ENCODE measurements at places on chromosomes 5 and 9.

DNA sequence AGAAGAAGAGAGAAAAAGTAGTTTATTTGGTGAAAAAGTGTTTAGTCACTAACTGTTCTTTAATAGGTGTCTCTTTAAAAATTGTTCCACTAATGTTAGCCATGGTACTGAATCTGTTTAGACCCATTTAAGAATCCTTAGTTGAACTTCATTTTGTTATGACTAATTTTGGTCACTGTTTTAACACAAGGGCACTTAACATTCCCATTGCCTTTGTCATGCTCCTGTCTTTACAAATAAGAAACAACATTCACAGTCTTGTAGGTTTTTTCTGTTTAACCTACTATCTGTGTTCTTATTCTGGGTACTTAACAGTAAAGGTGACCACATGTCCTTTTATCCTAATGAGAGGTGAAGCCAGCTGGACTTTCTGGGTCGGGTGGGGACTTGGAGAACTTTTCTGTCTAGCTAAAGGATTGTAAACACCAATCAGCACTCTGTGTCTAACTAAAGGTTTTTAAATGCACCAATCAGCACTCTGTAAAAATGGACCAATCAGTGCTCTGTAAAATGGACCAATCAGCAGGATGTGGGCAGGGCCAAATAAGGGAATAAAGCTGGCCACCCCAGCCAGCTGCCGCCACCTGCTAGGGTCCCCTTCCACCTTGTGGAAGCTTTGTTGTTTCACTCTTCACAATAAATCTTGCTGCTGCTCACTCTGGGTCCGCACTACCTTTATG, 116.7 kb downstream of the WDR70 start:
- DNase-seq = no peak

GRCh38 chr5:125972706-125973105, 450.5 kb upstream of the GRAMD2B start:
- DNase-seq = no peak

DNA sequence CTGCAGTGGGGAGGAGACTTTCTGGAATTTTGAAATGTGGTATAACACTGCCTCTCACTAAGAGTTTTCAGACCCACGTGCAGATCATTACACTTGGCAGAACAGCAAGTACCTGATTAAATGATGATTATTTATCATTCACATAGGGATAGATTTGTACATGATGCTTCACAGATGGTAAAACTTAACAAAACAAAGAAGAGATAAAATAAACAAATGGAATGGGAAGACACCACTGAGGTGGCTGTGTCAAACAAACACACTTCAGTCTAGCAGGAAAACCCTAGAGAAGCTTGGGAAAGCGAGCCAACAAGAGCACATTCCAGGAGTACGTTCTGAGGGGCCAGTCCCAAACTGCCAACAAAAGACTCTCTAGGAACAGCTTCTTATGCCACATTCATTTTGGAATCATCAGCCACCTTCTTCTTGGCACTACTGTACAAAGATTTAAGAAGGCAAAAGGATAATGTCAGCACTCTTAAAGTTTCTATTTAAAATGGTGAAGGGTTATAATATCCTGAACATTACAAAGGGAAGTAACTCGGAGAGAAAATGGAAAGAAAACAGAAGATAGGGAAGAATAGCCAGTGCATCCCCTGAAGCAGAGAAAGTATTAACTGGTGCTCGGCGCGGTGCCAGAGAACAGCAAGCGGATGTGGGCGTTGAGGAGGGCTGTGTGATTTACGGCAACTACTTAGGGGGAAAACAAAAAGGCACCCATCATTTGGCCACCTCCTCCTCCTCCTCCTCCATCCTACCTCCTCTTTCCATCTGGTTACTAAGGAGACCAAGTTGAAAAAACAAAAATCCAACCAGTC, 1.6 kb downstream of the MED27 start:
- peak; percentile 8 for DNase-seq

DNA sequence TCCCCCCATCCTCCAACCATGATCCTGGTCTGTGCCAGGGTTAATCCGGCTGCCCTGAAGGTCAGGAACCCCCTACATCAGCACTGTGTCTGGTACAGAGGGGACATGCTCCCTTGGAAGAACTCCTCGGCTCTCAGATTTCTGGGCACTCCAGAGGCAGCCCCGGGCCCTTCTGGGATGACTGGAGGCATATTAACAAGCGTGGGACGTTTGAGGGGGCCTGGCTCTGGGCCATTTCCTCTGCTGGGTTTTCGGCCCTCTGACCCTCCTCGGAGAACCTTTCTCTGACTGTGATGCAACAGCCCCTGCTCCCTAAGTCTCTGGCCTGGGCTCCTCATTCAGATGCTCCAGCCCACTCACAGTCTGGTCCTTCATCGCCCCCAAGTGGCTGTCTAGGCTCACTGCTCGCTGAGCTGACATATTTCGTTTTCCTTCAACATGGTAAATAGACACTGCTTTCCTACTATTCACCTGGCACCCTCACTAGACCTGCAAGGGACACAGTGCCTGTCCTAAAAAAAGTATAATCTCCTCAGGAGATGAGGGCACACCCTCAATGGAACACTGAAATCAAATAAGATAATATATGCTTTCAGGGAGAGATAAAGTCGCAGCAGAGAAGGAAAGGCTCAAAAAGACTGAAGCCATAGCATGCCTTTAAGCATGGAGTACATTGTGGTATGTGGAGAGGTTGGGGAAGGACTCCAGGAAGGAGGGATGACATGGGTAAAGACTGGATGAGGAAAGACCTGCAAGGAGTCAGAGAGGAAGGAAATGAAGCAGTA, 404.7 kb upstream of the TRPC7 start:
- peak; percentile 13 for DNase-seq

GRCh38 chr5:119458911-119459632, 6.8 kb downstream of the HSD17B4 start:
- DNase-seq = no peak

DNA sequence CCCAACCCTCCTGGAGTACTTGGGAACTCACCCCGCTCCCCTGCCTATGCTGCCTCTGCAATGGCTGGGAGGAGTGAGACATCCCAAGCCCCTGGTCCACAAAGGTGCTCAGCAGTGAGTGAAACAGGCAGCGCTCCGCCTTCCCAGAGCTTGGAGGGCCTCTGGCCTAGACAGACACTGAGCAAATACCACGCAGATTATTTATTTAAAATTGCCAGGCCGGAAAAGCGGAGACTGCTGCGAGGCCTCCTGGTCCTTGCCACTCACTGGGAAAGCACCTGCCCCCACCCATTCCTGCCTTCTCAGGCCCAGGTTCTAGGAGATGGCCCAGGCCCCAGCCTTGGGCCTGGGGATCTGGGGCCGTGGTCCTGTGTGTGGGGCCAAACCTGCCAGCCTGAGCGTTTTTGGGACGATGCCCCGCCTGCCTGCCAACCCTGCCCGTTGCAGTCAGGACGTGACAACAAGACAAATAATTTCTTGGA, 17.4 kb downstream of the FGF18 start:
- DNase-seq = no peak

DNA sequence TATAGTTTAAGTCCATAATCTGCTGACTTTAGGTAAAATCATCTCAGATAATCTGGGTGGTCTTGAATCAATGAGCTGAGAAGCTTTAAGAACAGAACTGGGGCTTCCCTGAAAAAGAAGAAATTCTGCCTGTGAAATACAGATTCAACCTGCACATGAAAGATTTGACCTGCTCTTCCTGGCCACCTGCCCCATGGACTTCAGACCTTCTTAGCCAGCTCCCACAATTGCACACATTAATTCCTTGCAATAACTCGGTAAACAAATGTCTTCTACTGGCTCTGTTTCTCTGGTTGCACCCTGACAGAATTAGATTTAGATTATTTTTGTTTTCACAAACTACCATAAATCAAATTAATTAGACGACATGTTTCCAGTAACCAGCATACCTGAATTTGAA, 2117.9 kb upstream of the C9orf72 start:
- no peak for DNase-seq

DNA sequence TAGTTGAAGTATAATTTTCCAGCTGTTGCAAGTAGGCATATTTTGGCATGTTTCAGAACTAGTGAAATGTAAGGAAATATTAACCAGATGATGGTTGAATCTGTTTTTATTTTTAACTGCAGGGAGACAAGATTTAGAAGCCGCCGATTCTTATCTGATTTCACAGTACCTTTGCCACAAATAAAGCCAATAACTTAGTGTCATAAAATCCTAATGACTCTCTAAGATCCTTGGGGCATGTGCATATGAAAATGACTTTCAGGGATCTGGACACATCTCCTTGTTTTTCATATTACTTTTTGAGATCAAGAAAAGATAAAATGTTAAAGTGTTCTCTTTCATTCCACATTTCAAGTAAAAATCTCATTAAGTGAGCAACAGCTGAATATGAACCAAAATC, 125.8 kb upstream of the CNTLN start:
- no peak for DNase-seq

GRCh38 chr9:81827616-81828296, 100.5 kb upstream of the SPATA31D4 start:
- DNase-seq = no peak

- DNase-seq = no peak
Observed at GRCh38 chr5:126961702-126962101, 68.7 kb downstream of the MARCHF3 start.

- no peak for DNase-seq
Observed at GRCh38 chr9:135851748-135852147, 55.6 kb downstream of the CAMSAP1 start.

GRCh38 chr9:97387504-97387886, 24.4 kb upstream of the TDRD7 start:
- no peak for DNase-seq

- DNase-seq = no peak
Observed at GRCh38 chr5:157594675-157595459, 19.3 kb upstream of the ADAM19 start.

GRCh38 chr5:62083661-62084060, 222.3 kb upstream of the KIF2A start:
- no peak for DNase-seq

DNA sequence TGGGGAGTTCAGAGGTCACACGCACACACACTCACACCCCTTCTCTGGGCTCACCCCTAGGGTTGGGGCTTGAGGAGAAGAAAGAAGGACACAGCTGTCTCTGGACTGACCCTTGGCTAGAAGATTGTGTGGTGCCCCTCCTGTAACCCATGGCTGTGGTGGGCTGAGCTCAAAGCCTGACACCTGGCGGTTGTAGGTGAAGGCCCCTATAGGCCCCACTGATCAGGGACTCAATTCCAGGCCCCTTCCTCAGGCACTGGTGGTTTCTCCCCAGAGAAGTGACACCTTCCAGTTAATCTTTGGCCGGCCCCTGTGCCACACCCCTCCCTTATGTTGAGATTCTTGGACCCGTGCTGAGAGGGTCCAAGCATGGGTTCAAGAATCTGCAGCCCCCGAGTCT, 35.2 kb upstream of the CRB2 start:
- no peak for DNase-seq

Measured in NCI-H1092 (cell line).